ENCODE measurements at places on chromosomes 6 and 20.

- no peak for DNase-seq
These were observed 99.8 kb upstream of the B3GAT2 start for GRCh38 chr6:71056656-71057055.

DNA sequence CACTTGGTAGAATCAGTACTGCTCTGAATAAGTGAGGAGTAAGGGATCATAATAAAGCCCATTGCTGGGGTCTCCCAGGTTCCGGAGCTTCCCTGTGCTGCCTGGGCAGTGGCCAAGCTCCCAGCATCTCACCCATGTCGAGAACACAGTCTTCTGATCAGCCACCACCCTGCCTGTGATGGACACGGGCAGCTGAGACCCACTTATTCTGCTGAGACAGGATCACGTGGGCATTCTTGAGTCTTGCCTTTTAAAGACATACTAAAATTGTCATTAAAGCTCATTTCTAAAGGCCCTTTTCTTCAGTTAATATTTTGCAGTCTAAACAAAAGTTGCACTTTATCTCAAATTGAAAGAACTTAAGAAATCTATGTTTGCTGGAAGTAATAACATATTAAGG, 42.7 kb upstream of the SLC22A2 start:
- no peak for DNase-seq

GRCh38 chr6:170365593-170365992, 59.0 kb downstream of the FAM120B start:
- no peak for DNase-seq

- DNase-seq, result no peak
These were observed 87.5 kb downstream of the MDN1 start for GRCh38 chr6:89731924-89732567.

DNA sequence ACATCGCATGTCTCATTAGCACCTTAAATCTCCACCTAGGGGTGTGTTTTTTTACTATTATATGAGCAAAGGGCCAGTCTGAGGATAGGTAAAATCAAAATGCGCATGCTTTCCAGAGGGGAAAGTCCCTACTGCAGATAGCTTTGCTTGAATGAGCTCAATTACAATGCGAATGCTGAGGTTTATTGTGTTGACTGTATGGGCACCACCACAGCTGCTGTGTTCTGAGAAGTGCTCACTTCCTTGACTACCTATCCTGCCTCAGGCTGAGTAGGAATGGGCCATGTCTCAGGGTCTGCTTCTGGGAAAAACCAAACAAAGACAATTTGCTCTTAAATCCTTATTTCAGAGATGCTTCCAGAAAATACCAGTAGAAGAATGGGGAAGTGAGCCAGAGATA, 36.6 kb downstream of the MOCS1 start:
- no peak for DNase-seq

DNA sequence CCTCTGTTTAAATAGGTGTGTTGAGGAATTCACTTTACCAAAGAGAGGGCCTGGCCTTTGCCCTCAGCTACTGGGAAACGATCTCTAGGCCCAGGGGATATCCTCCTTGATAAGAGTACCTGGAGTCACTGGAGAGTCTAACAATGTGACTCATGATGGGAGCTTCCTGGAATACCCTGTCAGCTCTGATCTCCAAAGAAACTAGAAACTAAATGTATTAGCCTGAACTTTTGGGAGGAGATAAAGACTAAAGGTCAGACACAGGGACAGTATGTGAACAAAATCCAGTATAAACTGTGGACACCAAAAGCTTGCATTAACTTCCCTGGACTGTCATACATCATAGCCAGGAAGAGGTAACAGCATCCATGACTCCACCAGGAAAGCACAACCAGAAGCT, 148.5 kb downstream of the RNGTT start:
- DNase-seq, result no peak

- no peak for DNase-seq
These were observed 143.7 kb downstream of the MOXD1 start for GRCh38 chr6:132257561-132257960.

Data from T-cell (primary cell).